ENCODE measurements at places on chromosomes 2 and 18. TPM values are rescaled to one million over a fixed set of nuclear protein-coding genes. Genes with fewer than 3 reads are reported as not detected.
A peak's percentile ranks its signal among the peaks of the same experiment; 100 is the strongest.

DNA sequence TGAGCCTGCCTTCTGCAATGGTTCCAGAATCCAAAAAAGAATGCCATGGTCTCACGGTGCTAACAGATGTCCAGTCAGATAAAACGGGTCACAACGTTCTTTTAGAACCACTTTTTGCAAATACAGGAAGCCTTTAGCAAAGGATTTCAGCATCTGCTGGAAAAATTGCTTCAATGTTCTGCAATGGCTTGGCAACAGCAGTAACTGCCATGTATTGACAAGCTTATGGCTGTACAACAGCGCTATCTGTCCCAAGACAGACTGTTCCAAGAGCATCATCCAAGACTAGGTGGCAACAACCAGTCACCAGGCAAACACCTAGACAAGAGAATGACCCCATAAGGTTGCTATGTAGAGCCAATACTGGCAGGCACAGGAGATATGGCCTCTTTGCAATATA lies 37.6 kb upstream of the RIOK3 start:
- no peak overlapping the region for H3K27ac ChIP-seq
- no peak overlapping the region for H3K4me3 ChIP-seq
- no peak for DNase-seq
- H3K4me1 ChIP-seq = no peaks in the 10 kb centered on the region

- peak; percentile 0 for DNase-seq
- no peak overlapping the region for H3K27ac ChIP-seq
- no peak overlapping the region for H3K4me3 ChIP-seq
- H3K36me3 ChIP-seq = no peaks in the 10 kb centered on the region
- no peaks in the 10 kb centered on the region for H3K27me3 ChIP-seq
Measured at GRCh38 chr2:71891155-71891554, 256.5 kb downstream of the CYP26B1 start.

Gene HNMT
- total RNA-seq = 0.04 TPM

Gene TEKT4
- not detected for total RNA-seq

GRCh38 chr2:36433311-36434217 lies 78.0 kb downstream of the CRIM1 start:
- H3K4me1 ChIP-seq = no peaks in the 10 kb centered on the region
- H3K4me3 ChIP-seq = no peak overlapping the region
- H3K27me3 ChIP-seq = no peaks in the 10 kb centered on the region
- DNase-seq = peak; percentile 48

Gene KATNAL2
- total RNA-seq = 5.1 TPM

- no peak overlapping the region for H3K27ac ChIP-seq
- H3K36me3 ChIP-seq = no peaks in the 10 kb centered on the region
- H3K27me3 ChIP-seq = no peaks in the 10 kb centered on the region
Measured at GRCh38 chr2:211928201-211928600, 610.4 kb downstream of the ERBB4 start.

DNA sequence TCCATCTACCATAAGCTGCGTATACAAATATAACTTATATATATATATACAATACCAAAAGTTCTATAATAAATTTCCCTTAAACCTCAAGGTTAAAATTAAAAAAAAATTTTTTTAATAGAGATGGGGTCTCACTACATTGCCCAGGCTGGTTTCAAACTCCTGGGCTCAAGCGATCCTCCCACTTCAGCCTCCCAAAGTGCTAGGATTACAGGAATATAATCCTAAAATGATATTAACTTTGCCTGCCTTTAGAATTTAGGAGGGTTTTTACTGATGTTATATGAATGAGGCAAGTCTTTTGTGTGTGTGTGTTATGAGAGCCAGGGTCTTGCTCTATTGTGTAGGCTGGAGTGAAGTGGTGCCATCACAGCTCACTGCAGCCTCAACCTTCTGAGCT lies 49.2 kb downstream of the HNRNPLL start:
- DNase-seq = no peak
- no peaks in the 10 kb centered on the region for H3K4me1 ChIP-seq
- no peaks in the 10 kb centered on the region for H3K36me3 ChIP-seq
- no peak overlapping the region for H3K27ac ChIP-seq

Gene SNRPD1
- 102 TPM for total RNA-seq

DNA sequence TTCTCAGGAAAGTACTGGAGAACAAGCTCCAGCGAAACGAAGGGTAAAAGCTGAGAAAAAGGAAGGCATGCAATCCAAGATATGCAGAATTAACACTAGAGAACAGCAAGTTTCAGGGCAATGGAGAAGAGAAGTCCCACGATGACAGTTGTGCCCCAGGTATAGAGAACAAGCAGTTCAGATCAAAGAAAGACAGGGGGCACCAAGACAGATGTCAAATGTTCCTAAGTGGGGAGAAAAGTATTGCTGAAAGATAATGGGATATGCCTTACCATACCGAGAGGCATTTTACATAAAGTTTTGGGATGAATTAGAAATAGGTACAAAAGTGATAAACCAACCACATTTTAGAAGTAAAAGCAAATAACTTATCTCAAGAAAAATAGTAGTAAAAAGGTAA lies 79.1 kb upstream of the UBE2E3 start:
- H3K27ac ChIP-seq = no peak overlapping the region
- H3K36me3 ChIP-seq = no peaks in the 10 kb centered on the region
- no peaks in the 10 kb centered on the region for H3K27me3 ChIP-seq
- DNase-seq = no peak
- H3K4me1 ChIP-seq = peaks cover 18% of the 10 kb centered on the region
